ENCODE measurements at places on chromosomes 7 and 10. TPM values are rescaled to one million over a fixed set of nuclear protein-coding genes. Genes with fewer than 3 reads are reported as not detected.

DNA sequence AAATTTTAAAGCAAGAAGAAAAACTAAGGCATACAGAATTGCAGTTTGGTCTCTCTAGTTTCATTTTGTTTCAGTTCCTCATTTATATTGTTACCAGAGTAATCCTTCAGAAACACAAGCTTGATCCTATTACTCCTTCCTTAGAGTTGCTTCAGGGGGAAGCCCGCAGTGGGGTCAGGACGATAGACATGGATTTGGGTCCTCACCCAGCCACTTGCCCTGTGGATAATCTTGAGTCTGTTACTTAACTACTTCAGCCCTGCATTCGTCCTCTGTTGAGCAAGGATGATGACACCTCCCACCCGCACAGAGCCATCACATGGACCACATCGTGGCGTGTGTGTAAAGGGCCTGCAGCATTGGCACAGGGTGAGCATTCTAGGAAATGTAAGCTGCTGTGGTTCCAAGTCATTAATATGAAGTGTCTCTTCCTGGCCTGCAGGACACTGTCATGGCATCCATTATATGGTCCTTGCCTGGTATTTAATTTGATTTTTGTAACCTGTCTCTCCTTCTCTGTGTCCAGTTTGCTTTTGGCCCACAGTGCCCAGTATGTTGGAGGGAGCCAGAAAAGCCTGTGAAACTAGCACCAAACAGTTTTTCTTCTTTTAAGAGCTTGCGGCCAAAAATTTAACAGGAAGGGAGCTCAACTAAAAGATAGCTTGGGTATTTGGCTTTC is 111.2 kb downstream of the EEPD1 start:
- peak; percentile 71 for DNase-seq
- H3K36me3 ChIP-seq = no peaks in the 10 kb centered on the region
- H3K4me1 ChIP-seq = peaks cover 51% of the 10 kb centered on the region
- H3K27me3 ChIP-seq = no peaks in the 10 kb centered on the region

DNA sequence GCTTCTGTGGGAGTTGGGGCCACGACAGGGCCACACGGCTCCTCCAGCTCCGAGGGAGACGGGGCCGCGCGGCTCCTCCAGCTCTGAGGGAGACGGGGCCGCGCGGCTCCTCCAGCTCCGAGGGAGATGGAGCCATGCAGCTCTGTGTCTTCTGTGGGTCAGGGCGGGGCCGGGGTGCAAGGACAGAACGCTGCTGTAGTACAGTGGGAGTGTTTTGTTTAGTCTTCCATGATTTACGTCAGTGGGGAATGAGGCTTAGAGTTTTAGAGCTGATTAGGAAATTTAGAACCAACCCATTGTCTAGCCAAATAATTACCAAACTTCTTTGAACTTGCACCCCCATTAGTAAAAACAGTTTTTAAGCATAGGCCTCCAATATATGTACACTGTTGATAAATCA is 32.9 kb upstream of the PRKAR1B start:
- peak; percentile 23 for DNase-seq
- no peaks in the 10 kb centered on the region for H3K4me1 ChIP-seq
- peaks cover 77% of the 10 kb centered on the region for H3K36me3 ChIP-seq
- H3K27me3 ChIP-seq = no peaks in the 10 kb centered on the region

GRCh38 chr7:140390466-140391190 is 7.7 kb downstream of the SLC37A3 start:
- no peak for DNase-seq
- peaks cover 15% of the 10 kb centered on the region for H3K4me1 ChIP-seq
- H3K27ac ChIP-seq = no peak overlapping the region
- no peaks in the 10 kb centered on the region for H3K36me3 ChIP-seq
- no peak overlapping the region for H3K4me3 ChIP-seq

- DNase-seq = no peak
- no peaks in the 10 kb centered on the region for H3K4me1 ChIP-seq
- no peak overlapping the region for H3K27ac ChIP-seq
- no peaks in the 10 kb centered on the region for H3K27me3 ChIP-seq
These were observed 113.0 kb downstream of the MGMT start for GRCh38 chr10:129580010-129580409.

The CALN1 gene
- total RNA-seq = not detected

The LIPJ gene
- 0.09 TPM for total RNA-seq

The CYP2E1 gene
- 0.86 TPM for total RNA-seq

The SLC29A3 gene
- 13.2 TPM for total RNA-seq

The TMEM72 gene
- not detected for total RNA-seq
